RWPE2 (cell line): ENCODE measurements at places on chromosomes 5 and 9.

DNA sequence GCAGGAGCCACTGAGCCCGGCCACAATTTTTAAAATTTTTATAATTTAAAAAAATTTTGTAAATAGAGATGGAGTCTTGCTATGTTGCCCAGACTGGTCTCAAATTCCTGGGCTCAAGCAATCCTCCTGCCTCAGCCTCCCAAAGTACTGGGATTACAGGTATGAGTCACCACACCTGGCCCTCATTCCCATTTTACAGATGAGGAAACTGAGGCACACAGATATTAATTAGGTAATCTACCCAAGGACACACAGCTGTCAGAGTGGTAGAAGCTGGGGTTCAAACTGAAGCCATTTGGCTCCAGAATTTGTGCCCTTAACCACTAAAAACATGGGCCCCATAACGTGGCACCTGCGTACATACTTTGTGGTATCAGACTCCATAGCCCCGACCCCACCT is 7.5 kb downstream of the TRUB2 start:
- no peak for DNase-seq

DNA sequence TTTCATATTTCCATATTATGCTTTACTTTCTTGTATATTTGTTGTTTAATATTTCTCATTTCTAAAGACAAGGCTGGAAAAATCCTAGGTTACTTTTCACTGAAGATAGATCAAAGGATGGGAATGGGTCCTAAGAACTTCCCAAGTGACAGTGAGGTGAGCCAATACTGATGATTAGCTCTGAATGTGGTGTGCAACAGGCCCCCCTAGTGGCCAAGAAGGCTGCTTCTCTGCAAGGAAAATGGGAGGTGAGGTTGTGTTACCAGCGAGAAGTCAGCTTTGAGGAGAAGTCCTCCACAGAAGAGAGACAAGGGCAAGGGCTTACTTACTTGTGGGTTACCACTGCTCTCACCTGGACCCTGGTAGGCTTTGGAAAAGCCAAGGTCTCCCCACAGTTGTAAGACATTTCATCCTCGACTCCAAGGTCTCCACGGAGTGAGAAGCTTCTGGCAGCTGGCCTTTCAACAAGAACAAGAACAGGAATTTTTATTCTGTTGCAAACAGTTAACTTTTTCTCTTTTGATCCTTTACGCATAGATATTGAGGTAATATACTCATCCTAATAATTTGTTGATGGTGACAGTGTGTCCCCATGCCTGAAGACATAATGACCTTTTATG is 69.9 kb downstream of the MAMDC2 start:
- DNase-seq, result no peak

DNA sequence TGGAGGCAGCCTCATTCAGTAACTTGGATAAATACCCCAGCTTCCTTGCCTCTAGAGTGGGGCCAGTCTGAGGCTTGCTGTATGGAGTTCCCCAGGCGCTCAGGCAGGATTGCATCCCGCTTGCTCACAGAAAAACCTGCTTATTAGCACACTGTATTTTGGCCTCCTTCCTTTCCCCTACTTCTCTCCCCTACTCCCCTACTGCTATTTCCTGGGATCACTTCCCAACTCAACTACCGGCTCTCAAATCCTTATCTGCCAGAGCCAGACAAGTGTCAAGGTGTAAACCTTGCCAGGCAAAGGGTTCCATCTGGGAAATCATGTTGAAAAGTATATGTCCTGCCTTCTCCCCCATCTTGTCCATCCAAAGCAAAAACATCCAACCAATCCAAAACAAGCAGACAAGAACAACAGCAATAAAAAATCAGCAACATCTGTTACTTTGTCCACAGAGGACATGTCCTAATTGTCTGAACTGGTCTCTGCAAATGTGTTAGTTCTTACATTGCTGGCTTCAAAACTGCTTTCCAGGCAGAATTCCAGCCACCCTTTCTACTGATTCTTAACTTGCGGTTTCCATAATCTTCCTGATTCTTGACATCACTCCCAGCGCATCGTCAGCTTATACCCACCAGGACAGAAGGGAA is 164.1 kb upstream of the SEMA6A start:
- no peak for DNase-seq

GRCh38 chr5:137209232-137209809 is 289.8 kb downstream of the SPOCK1 start:
- DNase-seq, result no peak

GRCh38 chr9:130701059-130702022 is 7.8 kb downstream of the EXOSC2 start:
- no peak for DNase-seq

GRCh38 chr9:81825846-81826516 is 102.2 kb upstream of the SPATA31D4 start:
- DNase-seq, result no peak

DNA sequence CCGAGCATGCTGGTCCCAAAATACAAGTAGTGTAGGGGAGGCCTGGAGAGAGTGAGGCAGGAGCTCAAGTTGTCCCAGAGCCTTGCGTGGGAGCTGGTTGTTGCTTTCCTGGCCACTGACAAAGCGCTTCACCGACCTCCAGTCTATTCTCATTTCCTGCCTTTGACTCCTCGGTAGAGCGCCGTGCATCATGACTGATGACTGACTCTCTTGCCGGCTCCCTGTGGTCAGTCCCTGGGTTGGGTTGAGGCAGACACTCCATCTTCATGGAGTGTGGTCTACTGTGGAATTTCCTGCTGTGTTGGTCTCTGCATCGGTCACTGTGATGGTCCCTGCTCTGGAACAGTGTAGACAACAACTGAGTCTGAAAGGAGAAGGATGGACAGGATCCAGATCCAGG is 175.1 kb upstream of the S1PR3 start:
- no peak for DNase-seq

- DNase-seq, result no peak
Measured at GRCh38 chr5:162410365-162410764, 342.8 kb downstream of the GABRG2 start.

- no peak for DNase-seq
Measured at GRCh38 chr9:70177121-70177520, 81.7 kb upstream of the SMC5 start.
